Activated CD8-positive, alpha-beta T cell treated with anti-CD3 and anti-CD28 coated beads for 36 hours (primary cell): ENCODE measurements at places on chromosomes 16 and 17.
A peak's percentile ranks its signal among the peaks of the same experiment; 100 is the strongest.

DNA sequence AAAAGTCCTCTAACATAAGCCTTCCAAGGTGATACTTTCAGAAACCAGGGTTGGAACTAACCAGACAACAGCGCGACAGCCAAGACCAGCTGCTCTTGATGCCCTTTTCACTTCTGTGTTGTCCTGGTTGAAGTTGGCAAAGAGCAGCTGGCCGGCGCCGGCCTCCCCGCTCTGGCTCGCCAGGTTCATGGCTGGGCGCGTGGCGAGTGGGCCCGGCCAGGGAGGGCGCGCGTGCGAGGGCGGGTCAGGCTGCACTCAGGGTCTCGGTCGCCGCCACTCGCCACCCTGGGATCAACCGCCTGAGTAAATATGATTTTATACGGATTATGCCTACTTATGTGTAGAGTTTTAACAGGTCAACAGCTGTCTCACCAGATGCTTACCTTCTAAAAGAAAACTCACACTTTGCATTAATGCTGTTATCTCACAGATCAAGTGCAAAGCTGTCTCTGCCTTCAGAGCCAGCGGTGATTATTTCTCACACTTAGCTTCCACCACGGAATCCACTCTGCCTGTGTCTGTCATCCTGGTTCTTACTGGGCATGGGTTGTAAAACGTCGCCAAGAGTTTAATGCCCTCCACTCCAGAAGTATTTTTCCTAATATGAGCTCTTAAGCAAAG is 13.5 kb downstream of the KCTD2 start:
- no peak for DNase-seq

GRCh38 chr16:56481468-56482122 is 30.2 kb downstream of the OGFOD1 start:
- no peak for DNase-seq

GRCh38 chr16:49733313-49734009 is 122.5 kb downstream of the ZNF423 start:
- no peak for DNase-seq

DNA sequence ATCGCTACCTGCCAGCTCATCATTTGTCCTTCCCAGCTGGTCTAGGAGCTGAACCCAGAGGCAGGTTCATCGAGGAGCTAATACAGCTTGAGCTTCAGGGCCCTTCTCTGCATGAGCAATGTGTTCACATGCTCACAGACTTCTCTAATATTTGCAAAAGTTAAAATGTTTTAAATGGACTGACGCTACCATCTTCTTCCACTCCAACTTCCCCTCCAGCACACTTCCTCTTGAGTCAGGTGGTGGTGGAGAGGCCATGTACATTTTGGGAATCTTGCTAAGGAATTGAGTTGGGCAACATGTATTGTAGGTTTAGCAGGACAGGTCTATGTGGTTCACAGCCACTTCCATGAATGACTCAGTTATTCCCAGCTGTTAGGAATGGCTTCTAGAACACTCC is 21.6 kb upstream of the RHOT1 start:
- DNase-seq = no peak

- DNase-seq = no peak
These were observed 441.6 kb upstream of the HSBP1 start for GRCh38 chr16:83366228-83366627.

DNA sequence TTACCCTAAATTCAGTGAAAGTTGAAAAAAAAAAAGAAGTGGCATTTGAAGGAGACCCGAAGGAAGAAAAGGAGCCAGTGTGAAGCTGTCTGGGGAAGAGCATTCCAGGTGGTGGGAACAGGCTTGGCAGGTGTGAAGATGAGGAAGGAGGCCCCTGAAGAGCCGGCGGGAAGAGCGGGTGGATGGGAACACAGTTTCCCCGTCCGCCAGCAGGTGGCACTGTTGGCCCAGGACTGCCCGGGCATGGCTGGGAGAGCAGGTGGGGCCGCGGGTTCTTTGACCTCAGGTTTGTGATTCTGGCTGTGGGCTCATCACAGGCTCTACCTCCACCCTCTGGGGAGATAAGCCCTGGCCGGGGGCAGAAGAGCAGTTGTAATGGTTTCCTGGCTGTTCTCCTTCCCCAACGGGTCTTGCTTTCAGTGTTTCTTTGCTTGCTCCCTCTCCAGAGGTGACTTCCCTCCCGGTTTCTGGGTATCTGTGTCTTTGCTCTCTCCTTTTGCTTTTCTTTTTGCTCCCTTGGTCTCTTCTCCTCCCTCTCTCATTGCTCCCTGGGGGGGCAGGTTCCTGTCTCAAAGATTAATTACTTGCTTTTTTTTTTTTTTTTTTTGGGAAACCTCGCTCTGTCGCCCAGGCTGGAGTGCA is 32.3 kb downstream of the RAP1GAP2 start:
- peak; percentile 84 for DNase-seq

GRCh38 chr16:17404941-17405689 is 65.6 kb downstream of the XYLT1 start:
- no peak for DNase-seq

DNA sequence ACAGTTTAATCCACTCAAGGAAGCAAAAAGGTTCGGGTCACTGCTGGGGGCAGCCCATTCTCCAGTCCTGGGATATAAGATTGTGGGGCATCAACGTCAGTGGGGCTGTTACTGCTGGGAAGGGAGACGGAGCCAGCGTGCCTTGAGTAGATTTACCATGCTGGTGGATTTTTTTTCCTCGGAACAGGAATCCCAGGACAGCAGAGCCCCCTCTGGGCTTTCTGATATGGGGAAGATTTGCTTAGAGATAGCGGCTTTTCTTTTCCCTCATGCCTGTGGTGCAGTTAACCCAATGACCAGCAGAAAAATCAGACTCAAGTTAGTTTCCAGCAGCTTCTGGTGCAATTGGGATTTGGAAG is 35.4 kb downstream of the WSCD1 start:
- no peak for DNase-seq

DNA sequence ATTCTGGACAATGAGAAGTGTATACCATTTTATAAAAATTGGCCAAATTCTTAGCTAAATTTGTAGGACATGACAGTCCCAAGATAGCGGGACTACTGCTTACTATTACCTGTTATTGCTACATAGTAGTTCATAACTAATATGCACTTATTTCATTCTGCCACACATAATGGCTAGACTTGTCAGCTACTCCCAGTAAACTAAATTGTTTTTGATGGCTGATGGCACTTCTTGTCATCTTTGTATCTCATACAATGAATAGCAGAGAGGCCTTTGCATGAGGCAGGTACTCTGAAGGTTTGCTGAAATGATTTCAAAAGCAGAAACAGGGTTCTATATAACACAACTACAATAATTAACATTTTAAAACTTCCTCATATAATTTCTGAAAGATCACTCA is 44.0 kb downstream of the ITFG1 start:
- no peak for DNase-seq

GRCh38 chr16:78817200-78817739 is 717.8 kb downstream of the WWOX start:
- DNase-seq = no peak

GRCh38 chr16:48014349-48015135 is 141.3 kb downstream of the ABCC12 start:
- DNase-seq = no peak

- DNase-seq = no peak
These were observed 37.9 kb upstream of the SMIM36 start for GRCh38 chr17:55549140-55549539.

DNA sequence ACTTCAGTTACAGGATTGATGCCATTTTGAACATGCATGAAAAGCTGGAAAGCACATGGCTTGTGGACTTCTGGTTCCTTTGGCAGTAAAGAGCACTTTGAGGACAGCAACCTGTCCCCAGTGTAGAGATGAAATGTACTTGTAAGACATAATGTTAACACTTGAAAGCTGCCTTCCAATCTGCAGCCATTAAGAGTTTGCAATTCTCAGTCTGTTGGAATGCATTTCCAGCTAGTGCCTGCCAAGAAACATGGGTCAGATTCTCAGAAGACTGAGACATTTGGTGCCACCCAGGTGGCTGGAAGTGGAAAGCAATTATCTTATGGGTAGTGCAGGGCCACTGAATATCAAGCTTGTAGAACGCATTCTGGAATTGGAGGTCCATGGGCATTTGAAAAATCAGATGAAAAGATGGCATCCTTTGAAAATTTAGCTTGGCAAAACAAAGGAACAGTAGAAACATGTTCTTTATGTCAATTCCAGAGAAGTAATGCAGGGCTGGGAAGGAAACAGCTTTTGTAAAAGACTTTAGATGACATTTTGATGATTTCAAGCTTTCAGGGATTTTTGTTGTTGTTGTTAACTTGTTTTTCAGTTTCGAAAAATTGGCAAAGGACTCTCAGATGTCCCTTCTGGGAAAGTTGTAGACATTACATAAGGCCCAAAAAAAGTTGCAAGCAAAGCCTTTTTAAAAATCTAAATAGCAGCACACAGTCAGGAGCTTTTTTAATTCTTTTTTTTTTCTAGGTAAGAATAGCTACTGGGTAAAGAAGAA is 147.0 kb downstream of the ABCA8 start:
- DNase-seq = no peak

- DNase-seq = no peak
These were observed 47.2 kb upstream of the ACSF3 start for GRCh38 chr16:89046491-89046890.

GRCh38 chr16:726188-726437 is 130 bp downstream of the CCDC78 start:
- DNase-seq = no peak

DNA sequence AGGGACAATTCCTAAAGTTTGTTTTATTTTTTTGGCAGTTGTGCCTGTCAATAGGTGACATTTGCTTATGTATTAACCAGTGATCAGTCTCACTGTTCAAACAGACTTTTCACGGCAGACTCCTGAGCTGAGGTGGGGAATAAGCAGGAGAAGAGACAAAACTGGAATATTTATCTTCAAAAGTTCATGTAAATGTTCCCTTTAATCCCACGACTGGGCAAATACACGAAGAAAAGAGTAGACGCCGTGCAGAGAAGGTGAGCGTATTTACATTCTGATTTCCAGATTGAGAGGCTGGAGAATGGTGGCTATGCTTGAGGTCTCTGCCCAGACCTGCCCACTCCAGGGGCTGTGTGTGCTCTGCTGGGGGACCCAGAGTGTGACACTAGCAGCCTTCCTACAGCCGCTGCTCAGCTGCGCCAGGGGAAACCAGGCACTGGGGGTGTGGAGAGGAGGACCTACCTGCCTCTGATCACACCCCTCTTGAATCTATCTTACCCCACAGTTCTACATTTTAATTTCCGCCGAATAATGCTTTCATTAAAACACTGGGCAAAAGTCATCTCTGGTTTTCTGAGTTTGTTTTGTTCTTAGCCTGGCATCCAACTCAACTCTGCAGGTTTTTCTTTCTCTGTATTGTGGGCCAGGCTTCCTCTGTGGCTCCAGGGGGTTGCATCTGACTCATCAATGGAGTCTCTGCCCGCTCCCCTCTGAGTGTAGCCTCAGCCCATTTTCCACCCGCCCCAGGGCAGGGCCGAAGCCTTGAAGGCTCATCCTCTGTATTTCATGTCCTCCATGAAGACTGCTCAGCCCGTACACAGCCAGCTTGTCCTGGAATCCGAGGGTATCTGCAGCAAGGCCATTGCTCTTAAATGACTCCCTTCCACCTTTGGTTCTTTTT is 237.1 kb downstream of the NTN1 start:
- DNase-seq = peak; percentile 36

GRCh38 chr17:64063766-64064224 is 43.4 kb upstream of the ICAM2 start:
- DNase-seq = peak; percentile 78

DNA sequence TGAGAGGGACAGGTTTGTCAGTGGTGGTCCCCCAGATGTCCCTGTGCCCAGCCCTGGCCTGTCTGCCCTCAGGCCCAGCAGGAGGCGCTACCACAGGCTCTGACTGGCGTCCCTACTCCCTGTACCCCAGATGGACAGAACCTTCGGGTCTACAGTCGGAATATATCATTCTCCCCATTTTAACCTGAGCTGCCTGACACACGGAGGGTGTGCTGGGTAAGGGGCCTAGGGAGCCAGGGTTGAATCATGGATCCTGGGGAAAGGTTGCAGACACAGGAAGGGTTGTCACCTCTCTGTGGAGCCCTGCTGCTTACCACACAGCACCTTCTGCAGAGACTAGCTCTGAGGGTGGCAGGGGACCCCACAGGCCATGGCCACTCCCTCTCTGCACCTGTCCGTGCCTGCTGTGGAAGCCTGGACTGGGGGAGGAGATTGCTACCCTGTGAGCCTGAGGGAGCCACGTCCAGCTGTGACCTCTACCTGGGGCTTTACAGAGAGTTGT is 162.2 kb upstream of the ZNF267 start:
- no peak for DNase-seq

GRCh38 chr16:65909310-65910050 is 457.0 kb upstream of the CDH5 start:
- DNase-seq = no peak

GRCh38 chr16:24297375-24297774 is 41.2 kb downstream of the CACNG3 start:
- no peak for DNase-seq

GRCh38 chr16:68081861-68082628 is 3.1 kb upstream of the NFATC3 start:
- peak; percentile 75 for DNase-seq

DNA sequence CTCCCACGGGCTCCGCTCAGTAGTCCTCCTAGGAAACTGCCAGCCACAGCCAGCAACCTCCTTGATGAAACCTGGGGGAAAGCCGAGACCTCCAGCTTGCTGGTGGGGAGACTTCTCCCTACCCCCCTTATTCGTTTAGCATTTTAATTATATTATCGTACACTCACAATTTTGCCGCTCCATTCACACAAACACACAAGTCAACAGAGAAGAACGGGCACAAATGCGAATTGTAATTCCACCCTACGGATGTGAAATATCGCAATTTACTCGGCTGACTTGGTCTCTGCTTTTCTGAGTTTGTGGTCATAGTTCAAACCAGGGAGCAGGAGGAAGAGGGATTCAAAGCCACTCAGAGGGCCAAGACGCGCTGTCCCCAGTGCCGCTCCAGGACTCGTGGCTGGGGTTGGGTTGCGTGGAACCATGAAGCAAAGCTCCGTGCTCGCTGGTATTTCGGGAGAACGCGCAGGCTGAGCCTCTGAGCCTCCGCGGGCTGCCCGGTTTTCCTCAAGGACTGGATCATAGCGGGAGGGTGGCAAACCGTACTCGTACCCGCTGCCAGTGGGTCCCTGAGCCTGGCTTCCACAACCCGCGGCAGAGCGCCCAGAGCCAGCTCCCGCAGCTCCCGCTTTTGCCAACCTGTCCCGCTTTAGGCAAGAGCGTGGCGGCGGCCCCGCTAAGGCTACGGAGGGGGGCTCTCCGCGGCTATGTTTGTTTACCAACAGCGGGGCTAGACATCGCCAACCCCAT is 2.0 kb downstream of the LHX1 start:
- DNase-seq = no peak

DNA sequence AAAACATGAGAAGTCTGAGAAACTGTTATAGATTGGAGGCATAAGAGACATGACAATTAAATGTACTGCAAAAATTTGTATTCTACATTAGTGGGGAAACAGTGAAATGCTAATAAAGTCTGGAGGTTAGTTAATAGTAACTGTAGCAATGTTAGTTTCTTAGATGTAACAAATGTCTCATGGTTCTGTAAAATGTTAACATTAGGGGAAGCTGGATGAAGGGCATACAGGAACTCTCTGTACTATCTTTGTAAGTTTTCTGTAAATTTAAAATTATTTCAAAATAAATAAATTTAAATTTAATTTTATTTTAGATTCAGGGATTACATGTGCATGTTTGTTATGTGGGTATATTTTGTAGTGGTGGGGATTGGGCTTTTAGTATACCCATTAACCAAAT is 70.0 kb upstream of the IRX6 start:
- DNase-seq = no peak

- DNase-seq = no peak
These were observed 83.9 kb upstream of the CIBAR2 start for GRCh38 chr16:85195900-85196772.
